CD4-positive, alpha-beta T cell treated with Interleukin-12 subunit alpha and Interleukin-12 subunit beta, for 1 hour (primary cell): ENCODE measurements at places on chromosomes 1 and 21.

GRCh38 chr1:202810193-202810614 lies 550 bp upstream of the PCAT6 start:
- no peak for DNase-seq

DNA sequence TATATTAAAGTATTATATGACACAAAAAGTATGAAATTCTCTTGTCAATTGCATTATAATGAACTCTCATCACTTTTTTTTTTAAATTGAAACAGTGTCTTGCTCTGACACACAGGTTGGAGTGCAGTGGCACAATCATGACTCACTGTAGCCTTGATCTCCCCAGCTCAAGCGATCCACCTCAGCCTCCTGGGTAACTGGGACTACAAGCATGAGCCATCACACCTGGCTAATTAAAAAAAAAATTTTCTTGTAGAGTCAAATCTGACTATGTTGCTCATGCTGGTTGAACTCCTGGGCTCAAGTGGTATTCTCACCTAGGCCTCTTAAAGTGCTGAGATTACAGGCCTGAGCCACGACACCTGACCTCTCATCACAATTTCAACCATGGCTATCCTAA lies 259.3 kb downstream of the S1PR1 start:
- no peak for DNase-seq

DNA sequence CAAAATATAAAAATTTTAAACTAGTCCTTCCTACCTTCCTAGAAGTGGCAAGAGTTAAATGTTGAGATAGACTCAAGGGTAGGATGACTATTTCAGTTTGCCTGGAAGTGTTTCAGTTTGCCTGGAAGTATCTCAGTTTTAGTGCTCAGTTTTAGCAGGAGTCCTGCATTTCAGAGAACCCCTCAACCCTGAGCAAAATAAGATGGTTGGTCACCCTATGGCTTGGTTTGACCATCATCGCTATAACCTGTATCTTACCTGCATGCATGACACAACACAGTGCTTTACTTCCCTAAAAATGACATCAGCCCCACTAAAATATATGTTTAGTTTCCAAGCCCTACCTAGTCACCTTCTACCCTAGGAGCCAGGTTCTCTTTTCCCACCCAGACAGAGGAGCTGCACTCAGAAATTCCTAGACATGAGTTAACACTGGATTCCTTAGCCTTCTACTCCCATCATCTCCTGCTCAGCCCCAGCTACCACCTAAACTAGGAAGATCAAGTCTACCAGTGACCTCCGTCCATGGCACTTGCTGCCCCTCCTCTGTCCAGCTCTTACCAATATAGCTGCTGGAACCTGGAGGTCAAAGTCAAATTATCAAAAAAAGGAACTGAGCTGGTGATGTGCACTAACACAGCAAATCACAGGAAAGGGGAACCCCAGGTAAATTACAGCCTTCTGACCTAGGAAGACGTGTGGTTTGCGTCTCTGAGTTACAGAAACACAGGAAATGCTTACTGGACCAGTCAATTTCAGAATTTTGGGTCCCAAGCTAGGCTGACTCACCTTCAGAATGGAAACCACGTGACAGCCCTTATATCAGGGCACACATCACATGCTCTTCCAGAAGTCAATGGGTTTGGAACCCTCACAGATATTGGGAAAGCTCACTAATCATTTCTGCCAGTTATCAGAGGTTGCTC lies 2.2 kb upstream of the G0S2 start:
- peak; percentile 59 for DNase-seq

- no peak for DNase-seq
These were observed 29.5 kb downstream of the LPGAT1 start for GRCh38 chr1:211800925-211801607.

DNA sequence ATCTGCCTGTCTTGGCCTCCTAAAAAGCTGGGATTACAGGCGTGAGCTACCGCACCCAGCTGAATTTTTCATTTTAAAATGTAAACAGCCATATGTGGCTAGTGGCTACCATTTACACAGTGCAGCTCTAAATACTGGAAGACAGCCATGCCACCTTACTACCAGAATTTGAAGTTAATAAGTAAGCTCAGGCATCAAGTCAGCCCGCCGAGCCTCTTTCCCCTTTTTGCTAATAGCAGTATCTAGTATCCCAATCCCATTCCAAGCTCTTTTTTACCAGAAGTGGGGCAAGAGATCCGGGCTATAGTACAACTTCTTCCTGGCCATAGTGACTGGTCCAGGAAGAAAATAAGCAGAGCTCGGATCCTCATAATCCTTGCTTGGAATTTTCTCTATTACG lies 15.1 kb downstream of the TAF13 start:
- no peak for DNase-seq

DNA sequence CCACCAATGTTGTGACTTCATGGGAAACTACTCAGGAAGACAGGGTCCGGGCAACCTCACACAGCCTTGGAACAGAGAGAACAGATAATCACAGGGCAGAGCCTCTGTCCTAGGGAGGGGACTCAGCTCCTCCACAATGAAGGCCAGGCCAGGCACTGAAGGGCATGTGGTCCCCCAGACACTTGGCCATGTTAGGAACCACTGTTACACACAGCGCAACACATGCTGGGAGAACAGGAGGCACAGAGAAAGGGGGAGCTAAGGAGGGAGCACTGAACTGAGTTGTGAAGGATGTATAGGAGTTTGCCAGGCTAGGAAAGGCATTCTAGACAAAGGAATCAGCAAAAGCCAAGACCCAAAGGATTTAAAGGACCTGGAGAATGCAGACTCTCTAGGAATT lies 127.6 kb downstream of the DMRTB1 start:
- DNase-seq = no peak

DNA sequence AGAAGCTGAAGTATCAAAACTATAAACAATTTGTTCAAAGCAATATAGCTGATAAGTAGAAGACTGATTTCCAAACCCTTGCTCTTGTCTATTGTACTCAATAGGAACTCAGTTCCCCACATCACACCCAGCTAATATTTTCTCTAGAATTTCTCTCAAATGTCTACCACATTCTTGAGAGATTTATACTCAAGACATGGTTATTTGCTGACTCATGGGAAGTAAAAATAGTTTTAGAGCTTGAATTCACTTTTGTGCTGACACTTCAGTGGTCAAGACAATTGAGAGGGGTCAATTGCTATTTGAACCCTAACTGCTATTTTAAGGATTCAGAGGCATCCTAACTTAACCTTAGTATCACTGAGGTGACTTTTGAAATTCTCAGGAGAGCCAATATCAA lies 99.0 kb downstream of the TNNI3K start:
- DNase-seq = no peak

DNA sequence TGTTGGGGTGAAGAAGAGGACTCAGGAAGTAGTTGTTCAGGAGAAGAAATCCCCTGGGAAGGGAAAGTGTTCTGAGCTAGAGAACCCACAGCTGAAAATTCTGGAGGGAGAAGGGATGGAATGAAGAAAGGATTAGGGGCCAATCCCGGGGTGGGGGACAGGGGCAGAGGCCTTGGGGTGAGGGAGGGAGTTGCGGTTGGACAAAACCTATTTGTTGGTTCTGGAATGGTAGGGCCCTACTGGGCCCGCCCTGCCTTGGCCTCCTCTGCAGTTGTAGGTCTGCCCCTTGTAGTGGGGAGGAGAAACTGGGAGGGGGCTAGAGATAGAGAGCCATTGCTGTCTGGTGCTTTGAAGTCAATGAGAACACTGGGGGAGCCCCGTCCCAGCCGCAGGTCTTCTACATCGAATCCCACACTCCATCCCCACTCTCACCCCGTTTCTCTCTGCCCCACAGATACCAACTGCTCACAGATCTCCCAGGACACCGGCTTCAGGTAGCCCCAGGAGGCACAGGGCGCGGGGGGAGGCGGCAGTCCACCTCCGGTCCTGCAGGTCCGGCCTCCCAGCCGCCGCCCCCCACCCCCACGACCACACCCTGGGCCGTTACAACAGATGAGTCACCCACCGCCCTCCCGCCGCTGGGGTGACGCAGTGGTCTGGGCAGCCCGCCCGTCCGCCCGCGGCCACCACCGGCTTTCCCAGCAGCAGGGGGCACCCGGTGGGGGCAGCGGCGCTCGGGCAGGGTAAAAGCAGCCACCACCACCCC lies 1.1 kb downstream of the TAGLN2 start:
- DNase-seq = peak; percentile 85

DNA sequence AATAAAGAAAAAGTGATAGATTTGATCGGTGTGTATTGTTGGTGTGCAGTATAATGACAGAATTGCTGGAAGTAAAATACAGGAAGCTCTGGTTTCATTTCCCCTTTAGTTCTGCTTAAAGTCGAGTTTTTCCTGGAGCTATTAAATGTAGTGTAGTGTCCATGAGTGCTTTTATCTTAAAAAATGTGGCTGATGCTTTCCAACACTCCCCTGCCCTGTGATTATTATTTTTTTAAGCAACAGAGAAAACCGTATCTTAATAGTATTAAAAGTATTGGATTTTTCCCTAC lies 1.1 kb downstream of the LGALS8 start:
- no peak for DNase-seq

- no peak for DNase-seq
These were observed 22.7 kb downstream of the SYNJ1 start for GRCh38 chr21:32705139-32705538.

- no peak for DNase-seq
These were observed 75.7 kb upstream of the WLS start for GRCh38 chr1:68308034-68308433.

DNA sequence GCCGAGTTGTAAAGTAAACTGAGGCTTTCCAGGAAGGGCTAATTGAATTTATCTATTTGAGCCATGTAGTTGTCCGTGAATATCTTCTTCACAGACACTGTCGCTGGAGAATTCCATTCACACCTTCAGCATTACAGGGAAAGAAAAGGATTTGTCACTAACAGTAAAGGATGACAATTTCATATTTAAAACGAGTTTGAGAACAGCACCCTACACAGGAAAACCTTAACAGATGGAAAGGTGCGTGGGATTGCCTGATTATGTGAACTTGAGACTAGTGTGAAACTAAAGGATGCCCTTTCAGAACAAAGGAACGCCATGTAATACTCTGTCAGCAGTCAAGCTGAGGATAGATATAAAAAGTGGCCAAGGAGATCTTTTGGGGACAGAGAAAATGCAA lies 492.5 kb upstream of the ADGRL2 start:
- no peak for DNase-seq

DNA sequence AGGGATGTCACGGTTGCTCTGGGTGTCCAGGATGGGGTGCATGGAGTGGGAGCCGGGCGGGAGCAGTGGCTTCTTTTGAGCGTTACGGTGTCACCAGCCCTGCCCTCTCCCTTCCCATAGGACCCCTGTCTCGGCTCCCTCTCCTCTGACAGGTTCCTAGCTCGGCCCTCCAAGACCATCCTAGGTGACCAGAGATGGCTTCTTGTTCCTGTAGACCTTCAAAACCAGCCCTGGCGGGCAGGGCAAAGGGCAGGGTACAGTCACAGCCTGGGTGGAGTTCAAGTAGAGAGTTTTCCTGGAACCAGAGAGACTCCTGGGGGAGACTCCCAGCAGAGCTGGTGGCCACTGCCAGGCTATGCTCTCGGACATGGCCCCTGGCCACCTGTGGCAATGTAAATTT lies 345.6 kb upstream of the AJAP1 start:
- no peak for DNase-seq

DNA sequence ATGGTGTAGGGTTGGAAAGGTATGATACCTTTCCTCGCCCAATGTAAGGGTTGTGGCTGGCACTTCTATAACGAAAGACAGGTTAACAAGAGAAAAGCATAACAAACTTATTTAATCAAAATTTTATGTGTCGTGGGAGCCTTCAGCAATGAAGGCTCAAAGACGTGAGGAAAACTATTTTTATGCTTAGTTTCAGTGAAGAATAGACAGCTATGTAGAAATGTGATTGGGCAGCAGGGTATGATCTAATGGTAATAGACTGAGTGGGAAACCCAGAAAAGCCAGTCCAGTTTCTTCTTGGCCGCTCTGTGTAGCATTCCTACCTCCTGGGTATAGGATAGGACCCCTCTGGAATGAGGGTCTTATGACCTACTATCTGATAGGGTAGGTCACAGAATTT lies 464.7 kb downstream of the ADGRL2 start:
- no peak for DNase-seq

- DNase-seq = no peak
These were observed 273.3 kb downstream of the DUSP10 start for GRCh38 chr1:221468546-221468945.

GRCh38 chr1:246727594-246727993 lies 3.4 kb downstream of the SCCPDH start:
- no peak for DNase-seq

GRCh38 chr1:114043054-114043453 lies 63.8 kb downstream of the OLFML3 start:
- DNase-seq = no peak

- no peak for DNase-seq
These were observed 55.5 kb downstream of the TOR1AIP2 start for GRCh38 chr1:179822065-179822464.

DNA sequence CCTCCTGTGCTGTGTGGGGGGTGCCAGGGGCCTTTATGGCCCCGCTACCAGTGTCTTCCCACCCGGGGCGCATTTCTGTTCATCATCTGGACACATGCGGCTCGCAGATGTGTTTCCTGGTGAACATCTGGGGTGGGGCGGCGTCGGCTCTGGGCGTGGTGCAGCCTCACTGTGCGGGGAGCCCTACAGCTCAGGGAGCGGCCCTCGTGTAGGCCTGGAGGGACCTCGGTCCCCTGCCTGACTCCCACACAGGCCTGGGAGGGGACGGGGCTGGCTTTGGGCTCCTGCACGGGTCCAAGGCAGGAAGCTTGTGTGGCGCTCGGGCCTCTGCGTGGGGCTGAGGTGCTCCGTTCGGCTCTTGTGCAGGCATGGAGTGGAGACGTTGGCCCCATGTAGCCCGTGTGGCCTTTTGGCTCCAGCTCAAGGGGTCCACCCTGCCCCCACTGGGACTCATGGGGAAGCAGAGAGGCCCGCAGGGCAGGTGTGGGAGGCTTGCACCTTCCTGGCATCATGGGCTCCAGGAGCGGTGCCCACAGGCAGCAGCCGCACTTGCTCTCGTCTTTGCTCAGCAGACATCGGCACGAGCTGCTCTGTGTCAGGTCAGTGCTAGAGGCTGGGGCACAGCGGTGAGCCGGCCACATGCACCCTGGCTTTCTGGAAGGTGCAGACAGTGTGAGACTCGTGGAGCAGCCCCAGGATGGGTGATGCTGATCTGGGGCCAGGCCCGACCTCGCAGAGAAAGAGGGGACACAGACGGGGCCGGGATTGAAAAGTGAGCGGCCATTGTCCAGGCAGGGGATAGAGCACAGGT lies 90.1 kb upstream of the ACTRT2 start:
- DNase-seq = no peak

GRCh38 chr1:233523047-233523446 lies 90.9 kb upstream of the KCNK1 start:
- no peak for DNase-seq
